ENCODE measurements at places on chromosomes 16 and 17.

- peak; percentile 56 for DNase-seq
These were observed 294.1 kb downstream of the BCAS3 start for GRCh38 chr17:60971515-60972369.

DNA sequence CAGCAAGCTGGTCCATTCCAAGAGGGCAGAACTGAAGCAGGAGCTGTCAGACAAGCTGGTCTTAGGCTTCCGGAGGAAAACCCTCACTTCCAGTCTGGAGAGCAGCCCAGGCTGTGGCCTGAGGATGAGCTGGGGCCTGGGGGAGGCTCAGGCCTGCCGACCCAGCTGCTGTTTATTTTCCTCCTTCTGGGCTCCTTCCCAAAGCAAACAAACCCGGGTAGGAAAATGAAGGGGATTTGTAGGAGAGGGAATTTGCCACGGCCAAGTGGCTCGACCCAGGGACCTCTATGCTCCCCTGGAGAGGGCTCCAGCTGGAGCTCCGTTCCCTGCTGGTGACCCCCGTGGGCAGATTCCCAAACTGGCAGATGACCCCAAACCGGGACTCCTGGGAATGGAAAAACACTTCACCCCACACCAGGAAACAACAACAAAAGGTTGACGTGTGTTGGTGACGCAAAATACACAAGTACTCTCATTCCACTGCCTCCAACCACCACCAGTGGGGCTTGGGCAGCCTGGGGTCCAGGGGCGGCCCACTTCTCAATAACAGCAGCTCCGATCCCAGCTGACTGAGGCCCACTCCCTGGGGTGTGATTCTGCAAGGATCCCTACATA, 8.8 kb downstream of the JUP start:
- peak; percentile 58 for DNase-seq

DNA sequence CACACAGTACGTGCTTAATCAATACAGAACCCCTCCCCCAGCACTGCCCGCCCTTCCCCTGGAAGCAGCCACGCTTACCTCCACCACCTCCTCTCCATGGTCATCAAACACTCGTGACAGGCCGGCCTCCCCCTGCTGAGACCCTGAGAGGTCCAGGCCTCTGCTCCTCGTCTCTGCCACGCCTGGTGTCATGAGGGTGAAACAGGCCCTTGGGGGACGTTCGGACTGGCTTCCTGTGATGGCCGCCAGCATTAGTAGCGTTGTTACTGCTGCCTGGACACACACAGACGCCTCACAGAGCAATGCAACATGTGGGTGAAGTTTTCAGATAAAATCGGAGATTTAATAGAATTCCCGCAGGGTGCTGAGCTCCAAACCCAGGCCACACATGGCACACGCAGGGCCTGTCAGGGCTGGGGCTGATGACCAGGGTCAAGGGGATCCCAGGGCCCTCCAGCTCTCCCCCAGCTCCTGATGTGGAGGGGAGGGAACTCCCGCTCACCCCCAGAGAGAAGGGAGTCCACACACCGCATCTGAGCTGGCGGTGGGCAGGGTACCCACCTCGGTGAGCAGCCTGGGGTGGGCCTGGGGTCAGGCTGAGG, 15.9 kb upstream of the SLC38A10 start:
- no peak for DNase-seq

- no peak for DNase-seq
These were observed 18.5 kb upstream of the AATK start for GRCh38 chr17:81184555-81184954.

- DNase-seq = no peak
These were observed 182.0 kb downstream of the SEC14L1 start for GRCh38 chr17:77322514-77323412.

DNA sequence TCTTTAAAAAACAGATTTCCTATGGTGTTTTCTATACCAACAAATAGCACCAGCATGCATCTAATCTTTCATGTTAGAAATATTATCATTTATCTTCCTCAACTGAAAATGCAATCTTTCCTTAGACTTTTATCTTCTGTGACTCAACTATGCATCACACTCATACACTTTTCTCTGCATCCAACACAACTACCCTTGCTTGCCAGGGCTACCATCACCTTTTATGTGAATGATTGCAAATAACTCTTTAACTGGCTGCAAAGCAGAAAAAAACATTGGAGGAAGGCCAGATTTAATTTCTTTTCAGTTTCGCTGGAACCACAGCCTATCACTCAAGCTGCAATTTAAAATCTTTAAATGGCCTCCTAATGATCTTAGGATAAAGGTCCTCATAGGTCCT, 212.9 kb downstream of the CDH8 start:
- no peak for DNase-seq

GRCh38 chr16:60651346-60651745, 1384.9 kb downstream of the CDH8 start:
- no peak for DNase-seq

DNA sequence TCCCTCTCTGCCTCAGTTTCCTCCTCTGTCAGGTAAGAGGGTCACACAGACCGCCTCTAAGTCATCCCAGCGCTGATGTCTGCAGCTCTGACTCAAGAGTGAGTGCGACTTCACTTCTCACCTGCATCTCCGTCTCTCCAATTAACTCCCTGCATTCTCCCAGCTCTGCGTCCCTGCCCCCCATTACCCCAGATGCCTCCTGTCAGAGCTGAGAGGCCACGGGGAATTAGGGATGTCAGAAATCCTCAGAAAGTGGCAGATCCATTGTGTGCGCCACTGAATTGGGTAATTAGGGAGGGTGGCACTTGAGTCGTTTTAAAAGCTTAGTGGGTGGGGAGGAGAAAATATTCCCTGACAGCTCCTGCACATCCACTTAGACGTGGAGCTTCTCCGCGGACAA, 885.4 kb upstream of the EEF2KMT start:
- DNase-seq = no peak

DNA sequence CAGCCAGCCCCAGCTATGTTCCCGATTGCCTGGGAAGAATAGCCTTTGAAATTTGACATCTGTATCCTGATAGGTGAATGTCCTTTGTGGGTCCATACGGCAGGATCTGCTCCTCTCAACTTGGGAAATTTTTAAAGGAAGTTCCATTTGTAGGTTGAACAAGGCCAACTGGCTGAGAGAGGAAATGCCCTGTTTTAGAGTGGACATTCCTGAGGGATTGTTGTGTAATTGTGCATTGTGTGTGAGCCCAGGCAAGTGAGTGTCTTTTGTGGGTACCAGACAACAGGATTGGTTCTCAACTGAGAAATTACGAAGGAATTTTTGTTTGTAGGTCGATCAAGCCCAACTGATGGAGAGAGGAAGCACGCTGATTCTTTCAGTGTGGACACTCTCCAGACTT, 2.6 kb upstream of the CPHXL2 start:
- DNase-seq = no peak

- no peak for DNase-seq
These were observed 34.0 kb downstream of the OR1D5 start for GRCh38 chr17:3029213-3029913.

DNA sequence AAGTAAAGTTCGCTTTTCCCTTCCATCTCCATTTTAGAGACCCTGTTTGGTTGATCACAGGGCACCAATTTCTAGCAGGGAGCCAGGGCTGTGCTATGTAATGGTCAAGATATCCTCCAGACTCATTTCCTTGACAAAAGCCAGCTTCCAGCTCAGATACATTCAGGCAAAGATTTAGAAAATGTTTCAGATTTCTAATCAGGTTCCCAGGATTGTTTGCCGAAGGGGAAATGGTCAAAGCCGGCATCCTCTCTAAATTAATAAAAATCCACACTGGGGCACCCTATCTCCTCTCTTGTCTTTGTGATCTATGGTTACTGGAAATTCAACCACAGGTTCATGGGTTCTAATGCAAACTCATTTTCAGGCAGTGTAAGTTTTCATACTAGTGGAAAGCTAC, 686.8 kb upstream of the KIF2B start:
- DNase-seq = no peak

GRCh38 chr17:75673487-75673886, 6.3 kb downstream of the SAP30BP start:
- no peak for DNase-seq

DNA sequence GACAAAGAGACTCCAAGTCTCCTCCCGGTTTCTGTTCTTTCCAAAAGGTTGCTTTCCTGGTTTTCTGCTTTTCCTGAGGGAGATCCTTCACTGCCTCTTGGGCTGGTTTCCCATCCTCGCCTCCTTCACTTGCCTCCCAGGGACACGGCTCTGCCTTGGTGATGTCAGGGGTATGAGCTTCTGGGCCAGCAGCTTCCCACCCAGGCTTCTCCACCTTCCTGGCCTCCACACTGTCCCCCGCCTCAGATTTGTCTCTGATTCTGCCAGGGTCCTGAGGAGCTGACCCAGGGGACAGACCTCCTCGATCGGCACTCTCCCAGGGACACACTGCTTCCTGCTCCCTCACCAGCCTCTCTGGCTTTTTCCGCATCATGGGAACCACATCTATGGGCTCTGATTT, 14.5 kb downstream of the GPR179 start:
- DNase-seq = no peak

- DNase-seq = no peak
These were observed 1.6 kb downstream of the NDUFB10 start for GRCh38 chr16:1960665-1961630.

DNA sequence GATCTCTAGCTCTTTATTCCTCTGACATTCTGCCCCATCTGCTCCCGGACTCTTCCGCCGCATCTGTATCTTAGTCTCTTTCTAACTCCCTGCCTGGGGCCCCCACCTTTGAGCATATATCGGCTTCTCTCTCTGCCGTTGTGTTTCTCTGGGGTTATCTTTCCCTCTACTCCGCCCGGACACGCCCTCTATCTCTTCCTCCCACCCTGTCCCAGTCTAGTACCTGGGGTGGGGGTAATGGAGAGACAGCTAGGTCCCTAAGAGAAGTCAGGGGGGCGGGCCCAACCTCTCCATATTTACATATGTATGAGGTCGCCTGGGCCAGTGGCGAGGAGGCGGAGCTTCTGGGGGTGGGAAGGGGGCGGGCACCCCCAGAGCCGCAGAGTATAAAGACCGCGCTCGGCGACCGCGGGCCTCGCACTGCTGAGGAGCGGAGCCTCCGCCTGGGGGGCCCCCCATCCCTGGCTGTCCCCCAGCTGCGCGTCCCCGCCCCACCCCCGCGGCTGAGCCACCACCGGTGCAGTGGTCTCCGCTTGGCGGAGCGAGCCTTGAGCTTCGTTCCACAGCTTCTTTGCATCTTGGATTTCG, at the start of gene ATP1B2:
Gene ATP1B2 (plus strand): TSS at position 418 of the 588 bp plus-strand sequence. CDS start 593 bp downstream, outside the sequence.
- peak; percentile 66 for DNase-seq

- no peak for DNase-seq
These were observed 55.7 kb downstream of the ZNRF1 start for GRCh38 chr16:75054556-75054947.

DNA sequence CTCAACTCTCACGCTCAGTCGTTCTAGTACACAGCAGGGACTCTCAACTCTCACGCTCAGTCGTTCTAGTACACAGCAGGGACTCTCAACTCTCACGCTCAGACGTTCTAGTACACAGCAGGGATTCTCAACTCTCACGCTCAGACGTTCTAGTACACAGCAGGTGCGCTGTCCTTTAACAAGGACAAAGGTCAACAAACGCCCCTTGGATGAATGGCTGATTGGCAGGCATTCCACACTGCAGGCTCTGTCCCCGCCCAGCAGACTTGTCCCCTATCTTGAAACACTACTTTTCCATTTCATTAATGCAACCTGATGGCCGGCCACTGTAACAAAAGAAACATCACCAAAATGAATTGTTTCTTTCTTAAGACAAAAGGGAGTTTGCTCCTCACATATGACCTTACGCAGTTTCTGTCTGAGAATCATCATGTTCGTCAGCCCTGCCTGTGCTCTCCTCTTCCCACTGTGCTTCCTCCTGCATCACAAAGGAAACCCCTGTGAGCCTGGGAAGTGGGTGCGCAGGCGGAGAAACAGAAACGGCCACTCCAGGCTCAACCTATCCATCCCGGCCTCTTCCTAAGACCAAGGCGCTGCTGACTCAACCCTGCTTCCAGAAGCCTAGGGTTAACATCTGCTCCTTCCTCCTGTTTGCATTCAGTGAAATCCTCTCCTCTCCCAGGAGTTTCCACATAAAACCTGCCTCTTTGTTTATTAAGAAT, 59.8 kb downstream of the ANKRD11 start:
- no peak for DNase-seq

DNA sequence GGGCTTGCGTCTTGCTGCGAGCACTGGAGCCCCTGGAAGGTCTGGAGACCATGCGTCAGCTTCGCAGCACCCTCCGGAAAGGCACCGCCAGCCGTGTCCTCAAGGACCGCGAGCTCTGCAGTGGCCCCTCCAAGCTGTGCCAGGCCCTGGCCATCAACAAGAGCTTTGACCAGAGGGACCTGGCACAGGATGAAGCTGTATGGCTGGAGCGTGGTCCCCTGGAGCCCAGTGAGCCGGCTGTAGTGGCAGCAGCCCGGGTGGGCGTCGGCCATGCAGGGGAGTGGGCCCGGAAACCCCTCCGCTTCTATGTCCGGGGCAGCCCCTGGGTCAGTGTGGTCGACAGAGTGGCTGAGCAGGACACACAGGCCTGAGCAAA, 7.4 kb downstream of the MPG start:
- DNase-seq = no peak

- DNase-seq = no peak
These were observed 396.5 kb upstream of the PMFBP1 start for GRCh38 chr16:72568502-72568901.

GRCh38 chr16:9012330-9012729, 48.6 kb upstream of the USP7 start:
- DNase-seq = no peak

DNA sequence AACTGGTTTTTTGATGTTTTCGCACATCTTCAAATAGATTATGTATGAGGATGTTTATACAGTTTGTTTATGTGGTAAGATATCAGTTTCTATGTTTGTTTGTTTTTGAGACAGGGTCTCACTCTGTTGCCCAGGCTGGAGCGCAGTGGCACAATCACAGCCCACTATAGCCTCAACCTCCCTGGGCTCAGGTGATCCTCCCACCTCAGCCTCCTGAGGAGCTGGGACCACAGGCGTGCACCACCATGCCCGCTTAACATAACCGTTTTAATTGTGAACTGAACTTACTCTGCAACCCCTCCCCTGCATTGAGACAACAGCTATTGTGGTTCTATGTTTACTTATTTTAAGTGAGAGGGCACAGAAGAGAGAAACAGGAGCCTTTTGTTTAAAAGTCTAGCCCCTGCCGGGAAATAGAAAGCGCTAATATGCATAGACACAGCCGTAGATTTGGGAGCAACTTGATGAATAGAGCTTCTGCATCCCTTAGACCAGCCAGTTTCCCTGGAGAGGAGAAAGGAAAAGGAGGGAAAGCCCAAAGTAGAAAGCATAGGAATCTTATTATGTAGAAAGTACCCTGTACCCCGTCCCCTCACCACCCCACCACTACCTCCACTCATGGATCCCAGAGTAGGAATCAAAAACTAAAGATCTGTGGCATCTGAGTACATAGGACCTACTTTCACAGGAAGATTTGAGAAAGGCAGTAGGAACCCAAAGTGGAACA, 19.6 kb upstream of the APPBP2 start:
- DNase-seq = no peak

- DNase-seq = no peak
These were observed 22.8 kb downstream of the TADA2A start for GRCh38 chr17:37429453-37429852.
